Activated T-helper 1 cell treated with Interleukin-2 at 50 U/mL for 16 hours (primary cell): ENCODE measurements at places on chromosomes 2 and 18.

- no peak for DNase-seq
These were observed 25.8 kb downstream of the EHBP1 start for GRCh38 chr2:62731275-62731674.

DNA sequence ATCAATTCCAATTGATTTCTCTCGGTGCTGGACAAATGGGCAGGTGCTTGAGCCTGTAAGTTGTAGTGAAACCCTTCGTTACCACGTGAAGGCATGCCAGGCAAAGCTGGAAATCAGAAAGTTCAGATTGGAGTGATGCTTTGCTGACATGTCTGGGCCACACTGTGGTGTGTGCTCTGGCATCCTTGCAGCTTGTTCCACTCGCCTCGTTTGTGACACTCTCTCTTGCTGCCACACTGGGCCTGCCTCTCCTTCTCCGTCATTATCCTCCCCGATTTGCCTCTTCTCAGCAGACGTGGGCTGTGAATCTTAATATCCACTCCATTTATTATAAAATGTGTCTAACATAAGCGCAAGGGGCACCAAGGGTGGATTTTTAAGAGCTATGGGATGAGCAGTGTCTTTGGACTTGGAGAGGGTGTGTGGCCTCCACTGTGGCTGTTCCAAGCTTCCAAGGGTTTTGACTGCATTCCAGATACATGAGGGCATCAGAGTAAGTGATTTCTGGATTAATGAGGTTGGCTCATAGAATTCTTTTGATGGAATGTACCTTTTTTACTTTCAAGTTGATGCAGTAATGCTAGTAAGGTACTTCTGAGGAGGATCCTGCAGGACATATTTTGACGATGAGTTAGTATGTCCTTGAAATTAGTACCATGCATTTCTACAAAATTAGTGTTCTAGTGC, 238.8 kb downstream of the TPGS2 start:
- no peak for DNase-seq

DNA sequence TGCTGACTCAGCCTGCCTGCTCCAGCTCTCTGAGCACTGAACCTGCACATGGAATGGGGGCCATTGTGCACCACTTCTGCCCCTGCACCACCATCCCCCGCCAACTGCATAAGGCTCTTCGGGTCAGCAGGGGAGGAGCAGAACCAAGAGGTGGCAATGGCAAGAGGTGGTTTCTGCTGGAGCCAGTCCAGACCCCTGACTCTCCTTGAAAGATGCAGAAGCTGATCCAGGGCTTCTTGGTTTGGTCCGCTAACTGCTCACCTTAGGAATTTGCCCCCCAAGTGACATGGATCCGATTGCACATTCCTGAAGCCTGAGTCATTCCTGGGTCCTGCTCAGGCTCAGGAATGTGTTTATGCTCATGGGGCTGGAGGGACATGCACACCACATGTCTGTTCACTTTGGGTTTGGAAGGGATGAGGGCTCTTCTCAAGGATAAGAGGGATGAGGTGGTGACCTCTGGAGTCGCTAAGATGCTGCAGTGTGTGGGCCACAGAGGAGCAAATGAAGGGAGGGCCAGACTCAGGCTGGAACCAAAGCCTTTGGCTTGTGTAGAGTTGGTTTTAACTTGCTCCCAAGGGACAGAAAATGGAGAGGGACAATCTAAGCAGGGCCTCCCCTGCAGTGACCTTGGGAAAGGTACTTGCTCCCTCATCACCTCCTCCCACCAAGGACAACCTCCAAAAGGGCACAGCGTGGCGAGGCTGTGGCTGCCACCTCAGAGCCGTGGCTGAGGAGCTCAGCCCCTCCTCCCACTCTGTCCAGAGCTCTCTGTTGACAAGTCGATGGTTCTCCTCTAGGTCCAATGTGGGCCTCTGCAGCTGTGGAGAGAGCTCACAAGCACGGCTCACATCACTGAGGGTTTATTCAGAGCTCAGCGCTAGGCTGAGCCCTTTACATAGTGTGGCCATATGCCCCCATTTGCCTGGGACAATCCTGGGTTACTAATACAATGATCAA, 66.2 kb downstream of the HS1BP3 start:
- DNase-seq: no peak

DNA sequence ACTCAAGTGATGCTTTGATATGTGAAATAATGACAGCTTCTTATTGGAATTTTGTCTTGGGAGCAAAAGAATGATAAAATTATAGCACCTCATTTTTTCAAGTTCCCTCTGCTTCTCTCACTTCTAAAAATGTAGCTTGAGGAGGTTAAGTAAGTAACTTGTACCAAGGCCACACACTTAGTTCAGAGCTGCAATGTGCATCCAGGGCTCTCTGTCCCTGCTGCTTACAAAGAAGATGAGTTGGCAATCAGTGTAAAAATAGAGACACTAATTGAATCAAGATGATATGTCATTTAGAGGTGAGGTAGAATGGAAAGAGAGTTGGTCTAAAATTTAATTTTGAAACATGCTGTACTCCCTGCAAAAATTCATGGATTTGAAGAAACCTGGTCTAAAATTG, 312.0 kb upstream of the TNP1 start:
- DNase-seq: no peak

DNA sequence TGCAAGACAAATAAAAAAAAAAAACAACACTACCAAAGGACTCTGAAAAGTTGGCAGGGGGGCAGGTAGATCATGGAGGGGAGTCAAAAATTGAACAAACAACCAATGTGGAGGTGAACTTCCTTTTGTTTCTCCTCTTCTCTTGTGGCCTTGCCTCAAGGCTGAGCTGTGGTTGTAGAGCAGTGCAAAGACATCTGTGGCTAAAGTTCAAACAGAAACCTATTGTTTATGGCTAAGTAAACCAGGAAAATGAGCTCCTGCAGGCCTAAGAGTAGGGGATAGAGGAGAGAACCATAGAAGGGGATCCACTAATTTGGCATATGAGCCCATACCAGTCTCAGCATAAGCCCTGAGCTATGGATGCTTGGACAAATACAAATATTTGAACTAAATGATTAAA, 40.2 kb upstream of the EGR4 start:
- no peak for DNase-seq

GRCh38 chr2:110903548-110903947, 171.2 kb downstream of the ACOXL start:
- DNase-seq: no peak

- no peak for DNase-seq
These were observed 125.0 kb downstream of the NFATC1 start for GRCh38 chr18:79520478-79521390.

DNA sequence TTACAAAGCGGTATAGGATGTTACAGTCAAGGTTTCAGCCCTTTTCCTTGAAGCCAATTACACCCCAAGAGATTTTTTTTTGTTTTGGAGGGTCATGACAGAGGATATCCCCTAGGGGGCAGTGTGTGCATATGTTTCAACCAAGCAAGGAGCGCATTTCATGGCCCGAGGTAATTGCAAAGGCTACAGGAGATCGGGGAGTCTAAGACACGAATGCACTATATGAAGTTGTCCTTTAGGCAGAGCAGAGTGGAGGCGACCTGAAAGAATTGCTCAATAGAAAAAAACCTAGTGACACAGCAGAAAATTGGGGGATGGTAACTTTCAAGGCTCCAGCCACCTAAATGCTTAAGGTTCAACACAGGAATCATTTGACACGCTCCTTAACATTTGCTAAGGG, 219.8 kb upstream of the PARD3B start:
- peak; percentile 2 for DNase-seq

- DNase-seq: peak; percentile 75
These were observed 45.6 kb upstream of the ODC1 start for GRCh38 chr2:10493634-10494281.

DNA sequence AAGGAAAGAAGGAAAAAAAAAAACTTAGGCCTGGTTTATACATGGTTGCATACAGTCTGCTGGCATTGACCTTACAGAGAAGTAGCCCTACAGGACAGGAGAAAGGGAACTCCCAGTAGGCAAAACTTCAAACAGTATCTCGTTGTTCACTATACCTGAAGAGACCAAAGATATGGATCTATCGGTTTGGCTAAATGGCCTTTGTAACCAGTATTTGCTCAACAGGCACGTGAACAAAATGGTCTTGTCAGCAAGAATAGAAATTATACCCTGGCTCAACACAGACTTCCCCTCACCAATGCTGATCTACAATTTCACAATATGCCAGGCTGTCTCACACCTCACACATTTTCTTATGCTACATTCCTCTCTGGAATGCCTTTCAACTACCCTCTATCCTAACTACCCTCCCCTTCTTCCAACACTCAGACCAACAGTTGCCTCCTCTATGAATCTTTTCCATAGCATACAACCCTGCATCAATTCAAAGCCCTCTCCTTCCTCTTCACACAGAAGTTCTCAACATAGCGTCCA, 13.7 kb downstream of the HYCC2 start:
- DNase-seq: no peak

DNA sequence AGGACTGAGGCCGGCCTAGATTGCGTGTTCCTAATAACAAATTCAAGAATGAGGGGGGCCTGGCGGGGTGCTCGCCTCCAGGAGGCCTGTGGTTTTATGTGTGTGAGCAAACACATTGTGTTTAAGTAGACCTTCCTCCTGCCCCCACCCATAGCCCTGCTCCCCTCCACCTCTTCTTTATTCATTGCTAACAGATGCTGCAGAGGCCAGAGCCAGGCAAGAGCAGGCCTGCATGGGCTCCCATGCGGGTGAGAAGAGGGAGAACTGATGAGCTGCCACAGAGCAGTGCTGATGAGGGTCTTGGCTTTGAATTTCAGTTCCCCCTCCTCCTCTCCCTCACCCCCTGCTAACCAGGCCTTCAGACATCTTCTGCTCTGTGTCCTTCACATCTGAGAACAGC, 154.6 kb downstream of the OSR1 start:
- no peak for DNase-seq

- no peak for DNase-seq
These were observed 8.6 kb downstream of the GNLY start for GRCh38 chr2:85702800-85703199.

DNA sequence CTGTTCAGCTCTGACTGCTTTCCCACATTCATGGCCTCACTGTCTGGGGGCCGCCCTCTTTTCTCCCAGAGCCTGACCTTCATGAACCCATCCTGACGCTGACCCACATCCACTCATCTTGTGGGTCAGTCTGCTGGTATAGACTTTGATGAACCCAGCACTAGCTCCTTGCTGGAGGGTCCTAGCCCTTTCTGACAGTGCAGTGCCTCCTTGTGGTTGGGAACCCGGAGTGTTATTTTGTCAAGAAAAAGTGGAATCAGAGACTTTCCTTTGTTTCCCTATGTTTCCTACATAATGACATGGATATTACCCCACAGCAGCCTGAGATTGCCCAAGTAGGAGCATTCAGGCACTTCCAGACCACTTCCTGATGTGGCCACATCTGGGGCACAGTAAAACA, 19.3 kb upstream of the OSR1 start:
- no peak for DNase-seq
